ENCODE measurements at places on chromosomes 4 and X. TPM values are rescaled to one million over a fixed set of nuclear protein-coding genes. Genes with fewer than 3 reads are reported as not detected.
A peak's percentile ranks its signal among the peaks of the same experiment; 100 is the strongest.

- H3K36me3 ChIP-seq: no peaks in the 10 kb centered on the region
- DNase-seq: peak; percentile 65
- no peak overlapping the region for H3K4me3 ChIP-seq
- no peaks in the 10 kb centered on the region for H3K4me1 ChIP-seq
- no peaks in the 10 kb centered on the region for H3K27me3 ChIP-seq
These were observed 26.6 kb upstream of the HS3ST1 start for GRCh38 chr4:11455201-11455835.

GRCh38 chrX:960821-961220 is 251.6 kb downstream of the CRLF2 start:
- no peak overlapping the region for H3K27ac ChIP-seq
- H3K4me3 ChIP-seq: no peak overlapping the region
- no peak for DNase-seq
- no peaks in the 10 kb centered on the region for H3K27me3 ChIP-seq
- H3K4me1 ChIP-seq: no peaks in the 10 kb centered on the region

GRCh38 chr4:7778510-7779431 is 160.9 kb downstream of the AFAP1 start:
- no peak for DNase-seq
- peaks cover 3% of the 10 kb centered on the region for H3K4me1 ChIP-seq
- H3K27ac ChIP-seq: peak overlapping the region; percentile 45
- no peaks in the 10 kb centered on the region for H3K27me3 ChIP-seq
- no peak overlapping the region for H3K4me3 ChIP-seq

GRCh38 chr4:181245326-181245725 is 997.9 kb upstream of the TENM3 start:
- DNase-seq: no peak
- no peaks in the 10 kb centered on the region for H3K4me1 ChIP-seq
- H3K36me3 ChIP-seq: no peaks in the 10 kb centered on the region
- no peak overlapping the region for H3K27ac ChIP-seq

DNA sequence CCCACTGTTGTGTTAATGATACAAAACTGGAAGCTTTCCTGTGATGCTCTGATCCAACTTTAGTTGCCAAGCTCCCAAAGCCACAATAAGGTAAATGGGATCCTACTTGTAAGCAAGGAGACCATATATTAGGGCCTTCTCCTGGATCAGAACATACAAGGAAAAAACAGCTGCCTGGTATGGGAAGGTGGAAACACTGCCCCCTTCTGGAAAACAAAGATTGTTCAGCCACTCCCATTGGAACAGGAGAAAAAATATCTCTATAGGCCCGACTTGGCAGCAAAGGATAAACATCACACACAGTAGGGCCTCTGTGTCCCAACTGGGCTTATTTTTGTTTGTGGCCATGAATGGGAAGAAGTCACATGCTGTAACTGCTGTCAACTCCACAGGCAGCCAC is 166.5 kb downstream of the TBX22 start:
- H3K4me1 ChIP-seq: no peaks in the 10 kb centered on the region
- no peaks in the 10 kb centered on the region for H3K36me3 ChIP-seq
- DNase-seq: no peak
- H3K27me3 ChIP-seq: no peaks in the 10 kb centered on the region
- no peak overlapping the region for H3K27ac ChIP-seq

GRCh38 chr4:6366581-6366980 is 96.9 kb downstream of the WFS1 start:
- no peak overlapping the region for H3K27ac ChIP-seq
- H3K27me3 ChIP-seq: no peaks in the 10 kb centered on the region
- H3K4me1 ChIP-seq: no peaks in the 10 kb centered on the region
- H3K36me3 ChIP-seq: no peaks in the 10 kb centered on the region

DNA sequence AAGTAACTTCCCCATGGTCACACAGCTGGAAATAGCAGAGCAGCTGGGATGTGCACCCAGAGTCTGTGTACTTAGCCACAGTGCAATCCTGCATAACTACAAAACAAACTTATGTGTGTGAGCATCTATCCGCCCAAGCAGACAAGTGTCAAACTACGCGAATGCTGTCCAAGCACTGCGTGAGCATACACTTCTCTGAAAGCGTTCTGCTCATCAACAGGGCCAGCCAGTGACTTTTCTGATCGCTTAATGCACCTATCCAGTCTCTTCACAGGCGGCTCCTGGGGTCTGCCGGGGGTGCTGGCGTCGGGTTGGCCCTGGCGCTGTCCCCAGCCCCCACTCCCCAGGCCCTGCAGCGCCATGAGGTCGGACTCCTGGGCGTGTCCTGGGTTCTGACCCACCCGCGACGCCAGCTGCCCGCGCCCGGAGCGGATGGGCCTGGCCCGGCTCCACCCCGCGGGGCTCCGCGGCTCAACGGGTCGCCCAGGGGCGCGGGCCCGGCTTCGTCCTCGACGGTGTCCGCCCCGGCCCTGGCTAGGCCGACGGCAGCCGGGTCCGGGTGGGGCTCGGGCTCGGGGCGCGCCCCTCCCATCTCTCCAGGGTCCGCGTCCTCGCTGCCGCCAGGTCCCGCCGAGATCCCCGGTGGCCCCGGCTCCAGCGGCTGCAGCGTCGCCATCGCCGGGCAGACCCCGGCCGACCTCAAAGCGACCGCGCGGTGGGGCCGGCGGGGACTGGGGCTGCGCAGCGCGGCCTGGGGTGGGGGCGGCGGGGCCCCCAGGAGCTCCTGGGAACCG is 1.3 kb upstream of the ZNF141 start:
- peak; percentile 31 for DNase-seq
- no peaks in the 10 kb centered on the region for H3K36me3 ChIP-seq
- no peaks in the 10 kb centered on the region for H3K4me1 ChIP-seq
- H3K4me3 ChIP-seq: peak overlapping the region; percentile 98
- H3K27ac ChIP-seq: peak overlapping the region; percentile 84

- H3K4me1 ChIP-seq: no peaks in the 10 kb centered on the region
- no peak for DNase-seq
- no peaks in the 10 kb centered on the region for H3K36me3 ChIP-seq
- H3K27me3 ChIP-seq: no peaks in the 10 kb centered on the region
- no peak overlapping the region for H3K4me3 ChIP-seq
These were observed 31.7 kb downstream of the GAB3 start for GRCh38 chrX:154719132-154719675.

- no peaks in the 10 kb centered on the region for H3K27me3 ChIP-seq
- H3K36me3 ChIP-seq: no peaks in the 10 kb centered on the region
- no peak overlapping the region for H3K4me3 ChIP-seq
- no peaks in the 10 kb centered on the region for H3K4me1 ChIP-seq
These were observed 210.1 kb downstream of the PCDH7 start for GRCh38 chr4:30930276-30930675.

DNA sequence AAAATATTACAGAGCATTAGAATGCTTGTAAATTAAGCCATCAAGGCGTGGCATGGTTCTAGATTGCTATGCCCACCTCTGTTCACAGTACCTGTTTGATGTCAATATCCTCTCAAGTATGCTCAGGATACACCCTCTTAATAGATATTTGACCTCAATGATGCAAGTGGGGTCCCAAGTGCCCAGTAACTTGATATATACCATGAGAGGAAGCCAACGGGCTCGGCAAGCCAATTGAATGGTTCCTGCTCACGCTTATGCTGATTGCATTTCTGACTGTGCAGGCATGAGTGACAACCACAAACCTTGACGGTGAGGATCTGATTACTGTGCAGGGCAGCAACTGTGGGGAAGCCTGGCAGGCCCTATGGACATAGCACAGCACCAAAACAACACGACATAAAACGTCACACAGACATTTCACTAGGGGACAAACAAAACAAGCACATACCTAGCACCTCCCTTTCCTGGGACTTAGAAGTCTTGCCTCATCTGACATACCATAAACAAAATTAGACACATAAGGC is 179.1 kb upstream of the ETNPPL start:
- H3K4me1 ChIP-seq: no peaks in the 10 kb centered on the region
- H3K27me3 ChIP-seq: no peaks in the 10 kb centered on the region

GRCh38 chrX:29948653-29949052 is 266.7 kb upstream of the MAGEB2 start:
- no peaks in the 10 kb centered on the region for H3K4me1 ChIP-seq
- H3K4me3 ChIP-seq: no peak overlapping the region
- no peak overlapping the region for H3K27ac ChIP-seq
- H3K27me3 ChIP-seq: no peaks in the 10 kb centered on the region

- peak overlapping the region; percentile 88 for H3K27ac ChIP-seq
- peak; percentile 47 for DNase-seq
- no peaks in the 10 kb centered on the region for H3K4me1 ChIP-seq
- H3K36me3 ChIP-seq: no peaks in the 10 kb centered on the region
- no peaks in the 10 kb centered on the region for H3K27me3 ChIP-seq
These were observed 552 bp downstream of the NKRF start for GRCh38 chrX:119605464-119606279.

GRCh38 chr4:169098054-169098497 is 88.0 kb upstream of the CBR4 start:
- DNase-seq: no peak
- no peak overlapping the region for H3K4me3 ChIP-seq
- H3K27ac ChIP-seq: no peak overlapping the region
- H3K27me3 ChIP-seq: no peaks in the 10 kb centered on the region
- H3K36me3 ChIP-seq: no peaks in the 10 kb centered on the region
- no peaks in the 10 kb centered on the region for H3K4me1 ChIP-seq

- no peaks in the 10 kb centered on the region for H3K36me3 ChIP-seq
- H3K4me3 ChIP-seq: no peak overlapping the region
- no peak for DNase-seq
- H3K4me1 ChIP-seq: no peaks in the 10 kb centered on the region
These were observed 984.4 kb upstream of the PABPC4L start for GRCh38 chr4:135186002-135186401.

DNA sequence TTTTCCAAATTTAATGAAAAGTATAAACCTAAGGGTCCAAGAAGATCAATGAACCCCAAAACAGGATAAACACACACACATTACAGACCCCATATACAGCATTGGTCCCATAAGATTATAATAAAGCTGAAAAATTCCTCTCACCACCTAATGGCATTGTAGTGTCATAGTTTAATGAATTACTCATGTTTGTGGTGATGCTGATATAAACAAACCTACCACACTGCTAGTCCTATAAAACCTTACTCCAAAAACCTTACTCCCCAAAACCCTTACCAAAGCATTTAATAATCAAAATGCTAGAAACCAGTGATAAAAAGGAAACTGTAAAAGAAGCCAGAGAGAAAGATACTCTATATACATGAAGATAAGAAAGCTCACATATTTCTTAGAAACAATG is 148.1 kb upstream of the SH3RF1 start:
- no peak for DNase-seq
- H3K27me3 ChIP-seq: no peaks in the 10 kb centered on the region
- H3K36me3 ChIP-seq: no peaks in the 10 kb centered on the region
- no peak overlapping the region for H3K4me3 ChIP-seq
- peaks cover 4% of the 10 kb centered on the region for H3K4me1 ChIP-seq
- no peak overlapping the region for H3K27ac ChIP-seq

GRCh38 chr4:168183717-168184571 is 91.6 kb downstream of the ANXA10 start:
- H3K36me3 ChIP-seq: no peaks in the 10 kb centered on the region
- H3K4me1 ChIP-seq: no peaks in the 10 kb centered on the region
- H3K27me3 ChIP-seq: no peaks in the 10 kb centered on the region
- no peak overlapping the region for H3K4me3 ChIP-seq
- no peak for DNase-seq
- H3K27ac ChIP-seq: no peak overlapping the region

DNA sequence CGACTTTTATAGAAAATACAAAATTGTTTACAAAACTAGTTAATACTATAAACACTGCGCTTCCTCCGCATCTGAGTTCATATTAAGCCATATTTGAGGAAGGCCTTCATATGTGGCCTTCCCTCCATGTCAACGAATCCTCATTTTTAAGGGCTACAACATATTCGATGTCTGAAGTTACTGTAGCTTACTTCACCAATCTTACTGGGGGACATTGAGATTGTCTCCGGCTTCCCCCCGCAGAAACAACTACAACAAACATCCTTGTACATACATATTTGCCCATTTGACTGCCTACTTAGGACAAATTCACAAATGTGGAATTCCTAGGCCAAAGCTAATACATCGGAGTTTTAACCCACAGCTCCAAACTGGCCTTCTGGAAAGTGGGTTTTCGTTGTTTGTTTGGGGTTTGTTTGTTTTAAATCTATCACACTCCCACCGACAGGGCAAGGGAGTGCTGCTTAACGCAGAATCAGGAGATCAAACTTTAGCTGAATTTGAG is 581 bp upstream of the FAM114A1 start:
- no peaks in the 10 kb centered on the region for H3K4me1 ChIP-seq
- no peak for DNase-seq
- peak overlapping the region; percentile 73 for H3K4me3 ChIP-seq
- no peaks in the 10 kb centered on the region for H3K27me3 ChIP-seq
- peak overlapping the region; percentile 91 for H3K27ac ChIP-seq

- H3K27me3 ChIP-seq: no peaks in the 10 kb centered on the region
- DNase-seq: no peak
- no peaks in the 10 kb centered on the region for H3K36me3 ChIP-seq
- H3K4me1 ChIP-seq: no peaks in the 10 kb centered on the region
- no peak overlapping the region for H3K27ac ChIP-seq
These were observed 112.9 kb upstream of the NOCT start for GRCh38 chr4:138902705-138903104.

GRCh38 chrX:112694811-112695210 is 15.1 kb upstream of the LHFPL1 start:
- DNase-seq: no peak
- no peaks in the 10 kb centered on the region for H3K36me3 ChIP-seq
- H3K4me1 ChIP-seq: no peaks in the 10 kb centered on the region
- H3K27me3 ChIP-seq: no peaks in the 10 kb centered on the region
- no peak overlapping the region for H3K27ac ChIP-seq

- no peaks in the 10 kb centered on the region for H3K4me1 ChIP-seq
- peak overlapping the region; percentile 57 for H3K4me3 ChIP-seq
- no peaks in the 10 kb centered on the region for H3K36me3 ChIP-seq
These were observed 46.2 kb downstream of the SMARCA5 start for GRCh38 chr4:143559757-143560147.

DNA sequence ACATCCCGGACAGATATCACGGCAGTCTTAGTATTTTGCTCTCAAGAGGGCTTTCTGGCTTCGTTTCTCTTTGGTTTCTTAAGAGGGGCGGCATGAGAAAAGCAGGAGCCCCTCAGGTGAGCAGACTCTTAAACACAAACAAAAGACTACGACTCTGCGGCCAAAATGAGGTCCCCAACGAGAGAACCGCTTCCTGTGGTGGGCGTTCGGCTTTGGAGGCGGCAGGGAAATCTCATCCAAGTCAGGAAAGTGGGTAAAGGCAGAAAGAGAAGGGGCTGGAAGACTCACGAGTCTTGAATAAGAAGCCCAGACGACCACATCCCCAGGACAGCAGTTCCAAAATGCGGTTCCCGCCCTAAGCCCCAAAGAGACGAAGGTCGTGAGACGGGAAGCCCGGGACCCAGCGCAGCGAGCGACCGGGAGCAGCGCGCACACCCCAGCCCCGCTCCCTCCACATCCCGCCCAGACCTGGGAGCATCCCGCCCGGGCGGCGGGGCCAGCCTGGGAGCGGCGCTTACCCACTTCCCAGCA is 409 bp downstream of the UGDH start:
- peaks cover 6% of the 10 kb centered on the region for H3K4me1 ChIP-seq
- no peaks in the 10 kb centered on the region for H3K36me3 ChIP-seq
- DNase-seq: no peak
- peak overlapping the region; percentile 93 for H3K27ac ChIP-seq
- H3K27me3 ChIP-seq: no peaks in the 10 kb centered on the region

The SLITRK4 gene
- 0.32 TPM for total RNA-seq

The GAGE12J gene
- total RNA-seq: not detected

The RAB9B gene
- total RNA-seq: 1.2 TPM

The GBA3 gene
- total RNA-seq: 4.6 TPM

The CPE gene
- total RNA-seq: 13.8 TPM

The PORCN gene
- total RNA-seq: 3.6 TPM

All from colonic mucosa (tissue), 4 donors.